CD4-positive, alpha-beta T cell treated with Interleukin-6 at 100 ng/mL for 8 hours (primary cell): ENCODE measurements at places on chromosomes 5 and 9.

- no peak for DNase-seq
These were observed 1025.1 kb upstream of the C9orf72 start for GRCh38 chr9:28598408-28598807.

DNA sequence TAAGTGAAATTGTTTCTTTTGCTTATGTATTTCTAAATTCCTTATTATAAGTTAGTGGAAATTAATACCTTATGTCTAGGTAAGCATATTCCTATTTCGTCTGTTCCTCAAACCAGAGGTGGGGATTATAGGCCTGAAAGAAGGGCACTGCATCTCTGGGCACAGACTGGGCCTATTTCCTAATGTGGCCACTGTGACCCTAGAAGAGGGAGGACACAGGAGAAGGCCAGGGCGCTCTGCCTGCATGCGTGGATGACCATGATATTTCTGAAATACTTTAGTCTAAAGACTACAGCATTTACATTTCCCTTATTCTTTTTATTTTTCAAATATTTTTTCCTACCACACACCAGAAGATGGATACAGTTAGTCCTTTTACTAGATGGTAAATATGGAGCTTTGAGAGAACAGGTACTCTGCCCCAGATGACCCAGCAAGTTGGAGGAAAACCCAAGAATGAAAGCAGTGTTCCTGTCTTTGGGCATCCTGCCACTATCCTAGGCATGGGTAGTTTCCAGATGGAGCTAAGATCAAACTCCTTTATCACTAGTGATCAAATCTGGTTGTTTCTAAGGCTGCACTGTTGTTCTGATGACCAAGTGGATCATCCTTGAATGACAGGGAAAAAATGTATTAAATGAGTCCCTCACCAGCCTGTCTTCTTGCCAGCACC lies 27.8 kb downstream of the RUSC2 start:
- no peak for DNase-seq

DNA sequence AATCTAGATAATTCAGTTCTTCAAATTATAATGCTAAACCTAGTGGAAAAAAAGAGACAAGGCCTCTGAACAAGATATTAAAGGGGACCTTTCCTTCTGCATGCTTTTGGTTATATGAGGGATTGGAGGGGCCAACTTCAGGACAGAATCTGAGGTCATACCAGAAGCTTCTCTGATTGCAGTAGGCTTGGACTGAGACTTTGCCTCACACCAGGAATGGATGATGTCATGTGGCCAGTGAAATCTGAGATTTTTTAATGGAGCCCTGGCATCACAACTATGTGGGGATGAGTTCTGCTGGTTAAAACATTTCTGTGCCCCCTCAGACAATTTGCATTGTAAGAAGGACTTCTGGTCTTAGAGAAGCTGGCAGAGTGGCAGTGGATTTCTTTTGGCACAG lies 88.6 kb downstream of the ANGPTL2 start:
- no peak for DNase-seq

DNA sequence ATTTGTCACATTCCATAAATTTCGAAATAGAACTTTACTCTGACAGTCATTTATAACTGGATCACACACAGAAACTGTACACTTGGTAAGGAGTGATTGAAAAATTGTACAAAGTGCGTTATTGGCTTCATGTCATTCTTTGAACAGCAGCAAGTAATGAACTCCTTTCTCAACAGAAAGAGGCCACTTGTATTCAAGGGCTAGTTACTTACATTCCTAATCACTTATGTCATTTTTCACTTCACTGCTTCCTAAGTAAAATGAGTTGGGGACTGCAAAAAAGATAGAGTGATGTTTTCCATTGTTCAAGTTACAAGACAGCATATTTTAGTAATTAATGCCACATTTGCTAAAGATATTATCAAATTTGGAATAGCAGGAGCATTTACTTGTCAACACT lies 893.2 kb downstream of the DTWD2 start:
- DNase-seq: no peak

DNA sequence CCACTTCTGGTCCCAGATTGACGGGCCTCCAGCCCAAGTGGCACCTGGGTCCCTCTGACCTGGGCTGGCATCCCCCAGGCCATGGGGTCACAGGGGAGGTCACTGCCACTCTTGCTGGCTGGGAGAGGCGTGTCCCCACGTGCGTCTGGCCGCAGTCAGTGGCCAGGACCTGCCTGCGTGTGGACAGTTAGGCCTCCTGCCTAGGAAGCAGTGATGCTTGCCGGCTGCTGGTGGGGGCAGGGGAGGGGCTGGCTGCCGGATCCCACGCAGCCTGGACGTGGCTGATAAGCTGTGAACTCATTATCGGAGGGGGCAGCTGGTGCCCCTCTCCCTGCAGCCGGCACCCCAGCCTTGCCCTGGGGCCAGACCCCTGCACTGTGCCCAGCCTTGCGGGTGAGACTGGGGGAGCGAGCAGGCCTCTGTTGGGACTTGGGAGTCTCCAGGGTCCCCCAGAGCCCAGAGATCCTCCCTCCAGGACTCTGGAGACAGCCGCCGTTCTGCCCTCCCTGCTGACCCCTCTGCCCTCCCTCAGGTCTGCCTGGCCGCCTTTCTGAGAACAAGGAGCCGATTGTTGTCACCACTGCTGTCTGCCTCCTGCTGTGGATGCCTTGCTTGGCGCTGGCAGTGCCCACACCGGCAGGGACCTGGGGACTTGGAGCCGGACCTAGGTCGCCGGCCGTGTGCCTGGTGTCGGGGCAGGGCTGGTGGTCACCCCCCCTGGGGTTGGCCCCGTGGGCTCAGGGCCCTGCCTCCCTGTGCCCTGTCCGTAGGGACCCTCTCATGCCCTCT lies 12.3 kb downstream of the RXRA start:
- no peak for DNase-seq

- DNase-seq: no peak
These were observed 46.8 kb downstream of the GALNT12 start for GRCh38 chr9:98854266-98854665.

- no peak for DNase-seq
These were observed at the start of gene PCDHGA12 for GRCh38 chr5:141430332-141431113. TSS of gene PCDHGA12 (plus strand) at chr5:141430507. CDS start at chr5:141430760, 253 bp downstream.

DNA sequence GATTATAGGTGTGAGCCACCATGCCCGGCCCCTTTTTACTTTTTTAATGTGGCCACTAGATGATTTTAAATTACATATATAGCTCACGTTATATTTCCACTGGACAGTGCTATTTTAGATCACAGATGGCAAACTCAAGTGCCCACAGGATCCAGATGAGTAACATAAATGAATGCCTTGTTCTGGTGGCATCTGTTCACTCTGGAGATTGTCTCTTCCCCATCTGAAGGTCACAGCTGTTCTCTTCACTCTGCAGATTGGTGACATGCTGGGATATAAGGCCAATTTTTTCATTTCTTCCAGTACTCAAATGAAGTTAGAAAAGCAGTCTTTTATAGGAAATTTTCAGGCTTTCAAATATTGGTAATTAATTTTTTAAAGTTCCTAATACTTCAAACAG lies 160.1 kb downstream of the DOCK8 start:
- no peak for DNase-seq

GRCh38 chr5:25393256-25393655 lies 748.5 kb upstream of the CDH10 start:
- DNase-seq: no peak

GRCh38 chr5:112217843-112218579 lies 201.1 kb downstream of the EPB41L4A start:
- DNase-seq: no peak
